ENCODE measurements at places on chromosomes 5 and 9.
A peak's percentile ranks its signal among the peaks of the same experiment; 100 is the strongest.

- DNase-seq = no peak
These were observed 1.6 kb upstream of the ENHO start for GRCh38 chr9:34524349-34524748.

DNA sequence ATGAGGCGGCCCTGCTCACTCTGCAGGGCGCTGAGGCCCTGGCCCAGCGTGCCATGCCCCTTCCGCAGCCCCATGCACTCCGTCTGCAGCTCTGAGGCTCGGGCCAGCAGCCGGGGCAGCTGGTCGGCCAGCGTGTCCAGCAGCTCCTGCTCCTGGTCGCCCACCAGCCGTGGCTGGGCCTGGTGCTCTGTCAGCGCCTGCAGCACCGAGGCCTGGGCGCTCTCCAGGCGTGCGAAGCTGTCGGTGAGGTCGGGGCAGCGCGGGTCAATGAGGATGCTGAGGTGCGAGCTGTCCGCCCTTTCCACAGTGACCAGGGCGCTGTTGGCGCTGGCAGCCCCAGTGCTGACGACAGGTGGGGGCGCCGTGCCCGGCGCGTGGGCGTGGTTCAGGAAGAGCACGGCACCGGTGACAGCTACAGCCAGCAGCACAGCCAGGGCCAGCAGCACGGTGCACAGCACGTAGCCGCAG lies 9.4 kb downstream of the FIBCD1 start:
- no peak for DNase-seq

DNA sequence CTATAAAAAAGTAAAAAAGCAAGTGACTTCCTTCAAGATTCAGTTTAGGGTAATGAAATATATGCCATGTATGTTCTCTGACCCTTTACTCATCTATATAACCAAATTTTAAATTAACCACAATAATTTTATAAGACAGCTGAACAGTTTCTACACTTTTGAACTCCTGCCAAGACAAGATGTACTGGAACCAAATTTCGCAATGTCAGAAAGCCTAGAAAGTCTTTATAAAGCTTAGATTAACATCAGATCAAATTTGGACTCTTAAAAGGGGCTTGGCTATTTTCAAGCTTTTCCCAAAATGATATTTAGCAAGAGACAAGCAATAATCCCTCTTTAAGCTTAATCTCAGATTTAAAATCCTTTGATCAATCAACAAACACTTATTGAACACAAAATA lies 362.6 kb downstream of the PTPRD start:
- no peak for DNase-seq

- DNase-seq = peak; percentile 26
These were observed 6.3 kb upstream of the MVB12B start for GRCh38 chr9:126320158-126320922.

- DNase-seq = no peak
These were observed 250.5 kb downstream of the BNC2 start for GRCh38 chr9:16619914-16620520.

DNA sequence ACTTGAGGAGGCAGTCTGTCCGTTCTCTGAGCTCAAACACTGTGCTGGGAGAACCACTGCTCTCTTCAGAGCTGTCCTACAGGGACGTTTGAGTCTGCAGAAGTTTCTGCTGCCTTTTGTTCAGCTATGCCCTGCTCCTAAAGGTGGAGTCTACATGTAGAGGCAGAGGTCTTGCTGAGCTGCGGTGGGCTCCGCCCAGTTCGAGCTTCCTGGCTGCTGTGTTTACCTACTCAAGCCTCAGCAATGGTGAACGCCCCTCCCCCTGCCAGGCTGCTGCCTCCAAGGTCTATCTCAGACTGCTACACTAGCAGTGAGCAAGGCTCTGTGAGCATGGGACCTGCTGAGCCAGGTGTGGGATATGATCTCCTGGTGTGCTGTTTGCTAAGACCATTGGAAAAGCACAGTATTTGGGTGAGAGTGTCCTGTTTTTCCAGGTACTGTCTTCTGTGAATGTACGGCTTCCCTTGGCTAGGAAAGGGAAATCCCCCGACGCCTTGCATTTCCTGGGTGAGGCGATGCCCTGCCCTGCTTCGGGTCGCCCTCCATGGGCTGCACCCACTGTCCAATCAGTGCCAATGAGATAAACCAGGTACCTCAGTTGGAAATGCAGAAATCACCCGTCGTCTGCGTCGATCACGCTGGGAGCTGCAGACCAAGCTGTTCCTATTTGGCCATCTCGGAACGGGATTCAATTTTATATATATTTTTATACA lies 58.5 kb downstream of the CNTRL start:
- DNase-seq = peak; percentile 79

- no peak for DNase-seq
These were observed 13.8 kb downstream of the SNX30 start for GRCh38 chr9:112764344-112764743.

DNA sequence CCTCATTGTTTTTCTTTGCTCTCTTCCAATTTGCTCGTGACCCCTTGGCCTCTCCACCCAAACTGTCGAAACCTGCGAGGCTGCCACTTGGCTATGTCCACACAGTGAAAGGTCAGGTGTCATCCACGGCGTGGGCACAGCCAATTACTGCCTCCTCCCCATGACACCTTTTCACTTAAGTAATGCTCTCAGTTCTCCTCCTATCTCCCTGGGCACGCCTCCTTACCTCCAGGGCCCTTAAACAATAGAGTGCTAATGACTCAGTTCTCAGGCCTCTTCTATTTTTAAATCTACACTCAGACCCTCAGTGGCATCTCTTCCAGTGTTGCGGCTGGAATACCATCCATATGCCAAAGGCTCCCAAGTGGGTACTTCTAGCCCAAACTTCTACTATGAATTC lies 256.8 kb downstream of the ROR2 start:
- no peak for DNase-seq

- no peak for DNase-seq
These were observed 44.8 kb downstream of the LIX1 start for GRCh38 chr5:97097326-97098230.

DNA sequence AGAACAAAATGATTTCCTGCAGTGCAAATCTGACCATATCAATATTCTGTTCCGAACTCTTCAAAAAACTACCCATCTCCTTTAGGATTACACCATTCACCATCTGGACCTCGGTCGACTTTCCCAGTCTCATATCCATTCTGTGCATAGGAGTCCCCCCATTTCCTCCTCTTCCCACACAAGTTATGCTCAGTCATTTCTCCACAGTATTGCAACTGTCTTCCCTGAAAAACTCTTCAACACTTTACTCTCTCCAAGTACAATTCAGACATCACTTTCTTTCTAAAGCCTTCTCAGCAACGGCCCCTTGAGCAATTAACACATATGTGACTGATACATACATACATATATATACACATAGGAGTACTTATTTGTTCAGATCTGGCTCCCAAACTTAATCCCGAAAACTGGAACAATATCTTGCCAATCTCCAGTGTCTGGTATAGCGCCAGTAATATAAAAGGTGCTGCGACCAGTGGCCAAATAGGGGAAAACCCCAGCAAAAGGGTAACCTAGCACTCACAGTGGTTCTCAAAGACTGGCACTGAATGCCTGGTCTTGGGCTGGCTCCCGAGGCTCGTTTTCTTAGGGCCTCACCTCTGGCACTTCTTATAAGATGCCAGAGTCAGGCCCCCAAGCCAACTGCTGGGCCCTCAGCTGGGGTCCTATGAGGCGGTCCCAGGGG lies 629 bp downstream of the ZBTB26 start:
- no peak for DNase-seq

DNA sequence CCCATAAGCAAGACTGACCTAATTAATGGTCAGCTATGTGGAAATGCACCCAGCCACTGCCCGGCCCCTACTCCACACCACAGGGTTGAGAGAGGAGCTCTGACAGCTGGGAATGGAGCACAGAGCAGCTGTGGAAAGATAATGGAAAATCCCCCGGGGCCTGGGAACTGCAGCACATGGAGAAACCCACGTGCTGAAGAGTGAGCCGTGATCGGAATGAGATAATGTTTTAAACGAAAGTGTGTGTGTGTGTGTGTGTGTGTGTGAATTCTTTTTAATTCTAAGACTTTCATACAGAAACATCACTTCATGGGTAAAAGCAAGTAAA lies 13.1 kb upstream of the SLC12A7 start:
- no peak for DNase-seq

GRCh38 chr9:126328407-126328806 lies 1.8 kb downstream of the MVB12B start:
- DNase-seq = no peak

- no peak for DNase-seq
These were observed 45.7 kb upstream of the ALDOB start for GRCh38 chr9:101481261-101481660.

GRCh38 chr5:99614888-99615287 lies 686.1 kb upstream of the CHD1 start:
- DNase-seq = no peak

- no peak for DNase-seq
These were observed 252.9 kb downstream of the MLLT3 start for GRCh38 chr9:20369391-20369790.

DNA sequence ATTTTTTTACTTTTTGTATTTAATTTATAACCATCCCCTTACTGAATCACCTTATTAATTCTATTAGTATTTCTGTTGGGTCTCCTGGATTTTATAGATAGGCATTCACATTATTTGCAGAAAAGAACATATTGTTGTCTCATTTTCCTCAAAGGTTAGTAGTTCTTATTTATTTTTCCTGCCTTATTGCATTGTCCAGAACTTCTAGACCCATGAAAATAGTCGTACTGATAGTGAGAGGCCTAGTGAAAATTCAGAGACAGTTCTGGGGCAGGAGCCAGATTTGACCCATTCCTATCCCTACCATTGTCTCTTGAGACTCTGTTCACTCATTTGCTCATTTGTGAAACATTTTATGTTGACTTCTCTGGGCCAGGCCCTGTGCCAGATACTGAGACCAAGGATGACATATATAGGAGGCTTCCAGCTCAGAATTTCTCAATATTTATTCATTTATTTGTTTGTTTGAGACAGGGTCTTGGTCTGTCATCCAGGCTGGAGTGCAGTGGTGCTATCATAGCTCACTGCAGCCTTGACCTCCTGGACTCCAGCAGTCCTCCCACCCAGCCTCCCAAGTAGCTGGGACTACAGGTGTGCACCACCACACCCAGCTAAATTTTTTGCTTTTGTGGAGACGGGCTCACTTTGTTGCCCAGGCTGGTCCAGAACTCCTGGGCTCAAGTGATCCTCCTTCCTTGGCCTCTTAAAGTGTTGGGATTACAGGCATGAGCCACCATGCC lies 34.7 kb downstream of the COL27A1 start:
- no peak for DNase-seq

GRCh38 chr5:153865016-153865415 lies 173.7 kb downstream of the FAM114A2 start:
- DNase-seq = no peak

GRCh38 chr5:16013334-16014065 lies 166.1 kb downstream of the MARCHF11 start:
- DNase-seq = no peak

DNA sequence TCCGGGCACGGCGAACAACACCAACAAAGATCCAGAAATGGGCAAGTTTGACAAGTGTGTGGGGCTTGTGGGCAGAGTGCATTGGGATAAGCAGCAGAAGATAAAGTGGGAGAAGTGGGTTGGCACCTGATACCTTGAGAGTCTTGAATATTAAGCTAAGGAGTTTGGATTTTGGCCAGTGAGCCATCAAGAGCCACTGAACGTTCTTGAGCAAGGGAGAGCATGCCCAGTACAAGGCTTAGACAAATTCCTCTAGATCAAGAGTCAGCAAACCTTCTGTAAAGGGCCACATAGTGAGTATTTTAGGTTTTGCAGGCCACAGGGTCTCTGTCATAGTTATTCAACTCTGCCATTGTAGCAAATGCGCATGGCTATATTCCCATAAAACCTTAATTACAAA lies 26.6 kb upstream of the TRMT10B start:
- DNase-seq = no peak

DNA sequence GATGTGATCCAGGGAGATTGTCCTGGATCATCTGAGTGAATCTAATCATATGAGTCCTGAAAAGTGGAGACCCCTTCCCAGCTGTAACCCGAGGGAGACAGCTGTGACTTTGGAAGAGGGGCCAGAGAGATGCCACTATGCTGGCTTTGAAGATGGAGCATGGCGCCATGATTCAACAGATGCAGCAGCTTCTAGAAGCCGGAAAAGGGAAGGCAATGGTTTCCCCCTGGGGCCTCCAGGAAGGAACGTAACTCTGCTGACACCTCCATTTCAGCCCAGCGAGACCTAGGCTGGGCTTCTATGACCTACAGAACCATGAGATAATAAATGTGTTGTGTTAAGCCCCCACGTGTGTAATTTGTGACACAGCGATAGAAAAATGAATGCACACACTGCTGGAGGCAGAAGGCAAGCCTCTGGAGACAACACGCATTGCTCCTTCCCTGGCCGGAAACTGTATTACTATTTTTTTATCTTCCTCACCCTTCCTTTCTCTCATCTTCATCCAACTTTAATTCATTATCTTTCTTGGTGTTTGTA lies 16.6 kb upstream of the SARDH start:
- no peak for DNase-seq

GRCh38 chr9:16068476-16068875 lies 515.6 kb downstream of the CCDC171 start:
- DNase-seq = no peak

DNA sequence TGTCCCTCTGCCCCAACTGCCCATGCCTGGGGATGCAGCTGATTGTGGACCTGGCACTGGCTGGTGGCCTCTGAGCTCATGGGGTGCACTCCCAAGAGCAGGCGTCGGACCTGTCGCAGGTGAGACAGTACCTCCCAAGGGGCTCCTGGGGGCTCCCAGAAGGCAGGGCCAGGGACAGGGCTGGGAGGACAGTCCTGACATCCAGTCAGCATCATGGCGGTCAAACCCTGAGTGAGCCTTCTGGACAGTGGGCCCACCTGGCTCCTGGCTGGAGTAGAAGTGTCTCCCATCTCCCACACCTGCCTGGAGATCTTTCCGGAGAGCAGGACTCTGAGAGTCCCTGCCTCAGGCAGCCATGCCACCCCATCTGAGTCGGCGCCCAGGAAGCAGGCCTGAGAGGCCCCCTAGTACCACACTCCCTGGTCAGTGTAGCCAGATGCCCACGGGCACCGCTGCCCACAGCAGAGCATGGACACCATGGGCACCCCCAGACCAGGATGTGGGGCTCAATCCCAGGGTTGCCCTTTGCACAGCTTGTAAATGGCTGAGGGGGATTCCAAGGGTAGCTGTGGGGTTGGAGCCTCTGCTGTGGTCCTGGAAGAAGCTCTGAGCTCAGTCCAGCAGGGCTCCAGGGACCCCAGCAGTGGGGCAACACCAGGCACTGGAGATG lies 6.6 kb downstream of the LCN9 start:
- no peak for DNase-seq

- DNase-seq = no peak
These were observed 348.5 kb downstream of the BNC2 start for GRCh38 chr9:16521868-16522411.

- DNase-seq = no peak
These were observed 696.9 kb downstream of the MAT2B start for GRCh38 chr5:164202338-164202737.

GRCh38 chr5:177314376-177315342 lies 3.0 kb upstream of the MXD3 start:
- DNase-seq = no peak

GRCh38 chr9:121945281-121945680 lies 147.8 kb downstream of the TTLL11 start:
- DNase-seq = no peak

- DNase-seq = no peak
These were observed 84.9 kb downstream of the FBN2 start for GRCh38 chr5:128453121-128453520.

Measured in CD4-positive, alpha-beta T cell treated with Interleukin-21 for 1 hour (primary cell).